HAP-1 (cell line): ENCODE measurements at places on chromosomes 12 and 14.

DNA sequence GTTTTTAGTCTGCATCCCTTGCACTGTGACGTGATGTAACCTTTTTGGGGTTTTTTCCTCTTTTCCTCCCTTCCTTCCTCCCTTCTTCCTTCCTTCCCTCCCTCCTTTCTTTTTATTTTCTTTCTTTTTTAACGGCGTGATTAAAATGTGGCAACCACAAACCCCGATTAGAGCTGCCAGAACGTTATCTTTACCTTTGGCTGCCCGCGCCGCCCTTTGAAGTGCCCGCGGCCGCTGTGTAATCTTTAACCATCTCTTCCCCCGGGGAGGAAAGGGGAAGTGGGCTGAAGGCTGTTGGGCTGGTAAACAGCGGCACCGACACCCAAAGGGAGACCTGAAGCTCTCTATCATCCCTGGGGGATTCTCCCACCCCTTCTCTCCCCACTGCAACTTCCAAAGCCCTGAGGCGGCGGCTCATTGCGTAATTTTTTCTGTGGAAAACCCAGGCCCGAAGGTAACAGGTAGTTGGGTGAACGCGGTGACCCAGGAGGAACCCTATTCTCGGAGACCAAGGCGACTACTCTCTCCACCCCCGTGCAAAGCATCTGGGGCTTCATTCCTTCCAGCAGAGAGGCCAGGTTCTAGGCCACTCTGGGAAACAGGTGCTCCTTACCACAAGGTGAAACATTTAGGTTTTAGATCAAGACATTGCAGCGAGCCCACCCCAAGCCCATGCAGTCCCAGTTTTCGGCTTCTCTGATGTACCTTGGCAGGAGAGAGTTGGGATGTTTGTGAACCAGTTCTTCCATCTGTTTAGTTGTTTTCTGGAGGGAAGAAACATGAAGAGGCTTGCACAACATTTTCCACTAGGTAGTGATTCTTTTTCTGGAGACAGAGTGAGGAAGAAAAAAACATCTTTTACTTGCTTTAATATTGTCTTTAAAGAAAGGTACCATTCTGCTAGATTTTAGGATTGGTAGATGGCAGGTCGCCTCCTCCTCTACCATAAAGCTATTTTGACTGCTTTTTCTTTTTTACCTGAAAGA is 1.5 kb downstream of the LGR5 start:
- DNase-seq: no peak

DNA sequence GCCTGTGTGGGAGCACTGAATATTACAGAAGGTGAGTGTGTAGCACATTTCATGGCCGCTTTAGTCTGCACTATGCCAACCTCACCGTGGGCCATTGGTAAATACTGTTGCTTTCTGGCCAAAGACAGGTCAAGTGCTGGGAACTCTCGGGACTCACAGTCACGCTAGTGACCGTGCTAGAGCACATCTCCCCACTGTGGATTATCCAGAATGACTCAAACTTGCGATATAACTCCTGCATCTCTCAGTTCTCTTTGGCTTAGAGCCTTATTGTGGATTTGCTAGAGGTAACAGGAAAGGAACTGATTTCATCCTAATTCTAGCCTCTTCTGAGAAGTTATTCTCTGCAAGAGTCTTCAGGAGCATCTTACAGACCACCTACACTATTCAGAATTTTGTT is 86.5 kb downstream of the DAD1 start:
- no peak for DNase-seq

DNA sequence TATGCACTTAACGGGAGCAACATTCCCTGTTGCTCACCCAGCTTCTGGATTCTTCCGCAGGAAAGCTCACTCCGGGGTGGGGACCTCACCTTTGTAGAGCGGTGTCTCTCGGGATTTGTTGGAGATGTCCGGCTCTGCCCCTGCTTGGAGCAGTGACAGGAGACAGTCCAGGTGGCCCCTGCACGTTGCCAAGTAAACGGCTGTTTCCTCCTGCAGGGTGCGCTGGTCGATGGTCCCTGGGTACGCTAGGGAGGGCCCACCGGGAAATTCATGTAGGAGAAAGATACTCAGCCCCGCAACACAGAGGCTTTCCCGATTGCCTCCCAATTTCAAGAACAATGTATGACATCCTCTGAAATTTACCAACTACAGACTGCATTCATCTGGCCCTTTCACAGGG is 23.1 kb downstream of the ASB2 start:
- no peak for DNase-seq

DNA sequence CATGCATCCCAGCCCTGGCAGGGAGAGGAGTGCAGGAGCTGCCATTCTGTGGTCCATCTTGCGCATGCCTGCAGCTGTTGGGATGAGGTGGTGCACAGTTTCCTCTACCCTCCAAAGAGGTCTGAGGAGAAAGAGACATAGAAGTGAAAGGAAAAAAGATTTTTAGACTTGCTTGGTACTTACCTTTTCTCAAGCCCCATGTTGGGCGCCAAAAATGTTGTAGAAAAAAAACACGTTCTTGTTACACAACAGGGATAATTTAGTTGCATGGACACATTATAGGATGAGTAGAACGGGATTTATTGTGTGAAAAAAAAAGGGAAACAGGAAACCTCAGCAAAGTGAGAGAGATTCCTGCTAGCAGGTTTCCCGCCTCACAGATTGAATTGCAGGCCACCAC is 244.4 kb upstream of the GARIN2 start:
- DNase-seq: no peak

GRCh38 chr14:95026851-95027463 is 130.4 kb downstream of the DICER1 start:
- DNase-seq: no peak

GRCh38 chr14:88342980-88343379 is 19.9 kb upstream of the KCNK10 start:
- DNase-seq: no peak

- no peak for DNase-seq
Observed at GRCh38 chr14:79077096-79077495, 906.9 kb downstream of the NRXN3 start.
